ENCODE measurements at places on chromosomes 3 and 15.

GRCh38 chr3:47612178-47612577 lies 33.5 kb upstream of the CSPG5 start:
- no peak for DNase-seq

GRCh38 chr15:48388016-48388851 lies 57.0 kb downstream of the DUT start:
- no peak for DNase-seq

- DNase-seq, result no peak
Observed at GRCh38 chr3:171541647-171542046, 81.4 kb upstream of the TNIK start.

GRCh38 chr3:195580744-195581443 lies 2.8 kb downstream of the APOD start:
- DNase-seq, result no peak

- no peak for DNase-seq
Observed at GRCh38 chr3:166446291-166446690, 609.1 kb upstream of the BCHE start.

DNA sequence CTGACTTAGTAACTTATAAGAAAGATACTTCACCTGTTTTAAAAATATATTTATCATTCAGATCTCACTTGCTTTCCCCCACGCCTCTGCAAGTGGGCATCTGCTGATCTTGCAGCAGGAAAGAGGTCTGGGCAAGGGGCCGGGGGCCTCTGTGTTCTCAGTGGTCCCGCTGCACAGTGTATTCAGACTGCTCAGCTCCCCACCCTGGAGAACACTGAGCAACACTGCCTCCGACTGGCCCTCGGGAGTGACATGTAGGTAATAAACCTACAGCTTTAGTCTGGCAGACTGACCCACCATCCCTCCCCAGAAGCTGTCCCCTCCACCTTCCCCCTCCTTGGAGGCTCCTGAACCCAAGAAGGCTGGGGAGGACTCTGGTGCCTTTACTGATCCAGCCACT lies 43.8 kb downstream of the GABRB3 start:
- no peak for DNase-seq

- peak; percentile 21 for DNase-seq
Observed at GRCh38 chr3:191476066-191476772, 15.3 kb downstream of the PYDC2 start.

DNA sequence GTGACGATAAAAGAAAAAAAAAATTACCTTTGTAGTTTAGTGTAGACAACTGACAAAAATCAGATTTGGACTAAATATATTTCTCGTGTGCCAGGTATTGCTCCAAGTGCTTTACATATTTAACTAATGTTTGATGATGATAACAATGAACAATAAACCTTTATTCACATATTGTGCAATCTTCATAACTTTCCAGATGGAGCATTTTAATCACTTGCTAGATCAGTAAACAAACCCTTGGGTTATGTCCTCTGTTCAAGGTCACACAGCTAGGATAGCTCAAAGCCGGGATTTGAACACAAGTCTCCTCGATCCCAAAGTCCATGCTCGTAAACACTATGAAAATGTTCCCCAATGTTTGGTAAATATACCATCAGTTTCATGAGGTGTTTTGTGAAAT lies 14.5 kb downstream of the NCEH1 start:
- DNase-seq, result no peak

DNA sequence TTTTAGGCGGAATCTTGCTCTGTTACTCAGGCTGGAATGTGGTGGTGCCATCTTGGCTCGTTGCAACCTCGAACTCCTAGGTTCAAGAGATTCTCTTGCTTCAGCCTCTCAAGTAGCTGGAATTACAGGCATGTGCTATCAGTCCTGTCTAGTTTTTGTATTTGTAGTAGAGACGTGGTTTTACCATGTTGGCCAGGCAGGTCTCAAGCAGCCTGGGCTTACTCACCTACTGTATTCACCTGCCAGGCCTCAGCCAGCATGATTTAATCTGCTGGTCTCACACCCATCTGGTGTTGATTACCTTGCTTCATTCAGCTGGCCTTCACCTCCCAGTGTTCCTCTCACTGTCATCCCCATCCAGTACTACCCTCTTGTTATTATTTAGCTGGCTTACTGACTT lies 102.0 kb downstream of the IL12A start:
- no peak for DNase-seq

GRCh38 chr3:34864011-34864410 lies 775.3 kb upstream of the ARPP21 start:
- DNase-seq, result no peak

DNA sequence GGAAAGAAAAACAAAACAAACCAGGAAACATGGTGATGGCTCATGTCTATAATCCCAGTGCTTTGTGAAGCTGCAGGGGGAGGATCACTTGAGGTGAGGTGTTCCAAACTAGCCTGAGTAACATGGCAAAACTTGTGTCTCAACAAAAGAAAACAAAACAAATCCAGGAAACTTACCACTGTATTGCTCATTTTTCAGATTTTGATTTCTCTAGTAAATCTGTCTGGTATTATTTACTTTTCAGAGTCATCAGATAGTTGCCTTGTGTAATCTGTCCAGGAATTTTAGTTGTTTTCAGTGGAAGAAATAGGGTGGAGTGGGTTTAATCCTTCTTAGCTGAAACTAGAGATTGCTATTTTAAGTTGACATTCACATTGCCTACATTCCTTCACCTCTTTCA lies 91.8 kb upstream of the ALCAM start:
- no peak for DNase-seq

DNA sequence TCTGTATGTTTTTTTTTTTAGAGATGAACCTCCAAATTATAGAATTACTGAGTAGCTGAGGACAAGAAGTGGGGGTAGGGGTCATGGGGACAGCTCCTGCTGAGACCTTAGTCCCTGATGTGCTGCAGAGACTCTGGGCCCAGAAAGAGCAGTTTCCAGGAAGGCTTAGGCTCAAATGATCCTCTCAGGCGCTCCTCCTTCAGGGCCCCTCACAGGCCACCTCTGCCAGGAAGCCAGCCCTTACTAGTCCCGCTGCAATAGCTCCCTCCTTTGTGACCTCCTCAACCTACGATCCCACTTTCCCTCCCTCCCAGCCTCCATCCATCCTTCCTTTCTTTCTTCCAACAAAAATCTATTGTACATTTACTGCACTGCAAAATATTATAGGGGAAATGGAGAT lies 24.6 kb downstream of the SLC28A1 start:
- DNase-seq, result no peak

DNA sequence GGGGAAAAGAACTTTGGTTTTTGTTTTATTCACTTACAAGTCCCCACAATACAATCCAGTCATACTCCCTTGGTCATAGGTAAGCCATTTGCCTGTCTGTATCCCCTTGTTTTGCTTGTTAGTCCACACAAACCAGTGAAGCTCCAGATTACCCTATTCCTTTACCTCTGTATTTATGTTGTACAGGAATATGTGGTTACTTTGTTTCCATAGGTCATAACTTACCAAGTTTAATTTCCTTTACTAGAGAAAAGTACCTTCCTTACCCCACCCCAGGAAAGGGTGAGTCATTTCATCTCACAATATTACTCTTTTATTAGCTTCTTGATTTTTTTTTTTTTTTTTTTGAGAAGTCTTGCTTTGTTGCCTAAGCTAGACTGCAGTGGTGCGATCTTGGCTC lies 113.4 kb upstream of the LRRFIP2 start:
- no peak for DNase-seq

GRCh38 chr3:14549256-14549919 lies 9.2 kb upstream of the GRIP2 start:
- DNase-seq, result no peak

DNA sequence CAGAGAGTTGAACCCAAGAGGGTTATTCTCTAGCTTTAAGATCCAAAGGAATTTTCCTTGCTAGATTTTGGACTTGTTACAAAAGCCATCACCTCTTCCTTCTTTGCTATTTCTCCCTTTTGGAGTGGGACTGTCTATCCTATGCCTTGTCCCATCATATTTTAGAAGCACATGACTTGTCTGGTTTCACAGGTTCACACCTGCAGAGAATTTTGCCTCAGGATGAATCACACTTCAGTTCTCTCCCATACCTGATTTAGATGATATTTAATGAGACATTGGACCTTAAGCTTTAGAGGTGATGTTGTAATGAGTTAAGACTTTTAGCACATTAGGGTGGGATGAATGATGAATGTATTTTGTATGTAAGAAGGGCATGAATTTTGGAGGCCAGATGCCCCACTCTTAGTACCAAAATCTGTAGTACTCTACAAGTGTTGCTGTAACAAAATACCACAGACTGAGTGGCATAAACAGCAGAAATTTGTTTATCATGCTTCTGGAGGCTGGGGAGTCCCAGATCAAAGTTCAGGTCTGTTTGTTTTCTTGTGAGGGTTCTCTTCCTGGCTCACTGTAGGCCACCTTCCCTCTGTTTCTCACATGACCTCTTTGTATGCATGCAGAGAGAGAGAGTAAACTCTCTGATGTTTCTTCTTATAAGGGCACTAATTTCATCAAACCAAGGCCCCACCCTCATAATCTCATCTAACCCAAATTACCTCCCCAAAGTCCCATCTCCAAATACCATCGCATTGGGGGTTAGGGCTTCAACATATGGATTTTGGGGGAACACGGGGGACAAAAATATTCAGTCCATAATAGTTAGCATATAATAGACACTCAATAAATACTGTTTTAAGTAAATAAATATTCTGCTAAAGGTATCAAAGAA lies 10.0 kb downstream of the LNP1 start:
- DNase-seq, result no peak

GRCh38 chr15:28955993-28956421 lies 70.2 kb downstream of the APBA2 start:
- DNase-seq, result no peak

DNA sequence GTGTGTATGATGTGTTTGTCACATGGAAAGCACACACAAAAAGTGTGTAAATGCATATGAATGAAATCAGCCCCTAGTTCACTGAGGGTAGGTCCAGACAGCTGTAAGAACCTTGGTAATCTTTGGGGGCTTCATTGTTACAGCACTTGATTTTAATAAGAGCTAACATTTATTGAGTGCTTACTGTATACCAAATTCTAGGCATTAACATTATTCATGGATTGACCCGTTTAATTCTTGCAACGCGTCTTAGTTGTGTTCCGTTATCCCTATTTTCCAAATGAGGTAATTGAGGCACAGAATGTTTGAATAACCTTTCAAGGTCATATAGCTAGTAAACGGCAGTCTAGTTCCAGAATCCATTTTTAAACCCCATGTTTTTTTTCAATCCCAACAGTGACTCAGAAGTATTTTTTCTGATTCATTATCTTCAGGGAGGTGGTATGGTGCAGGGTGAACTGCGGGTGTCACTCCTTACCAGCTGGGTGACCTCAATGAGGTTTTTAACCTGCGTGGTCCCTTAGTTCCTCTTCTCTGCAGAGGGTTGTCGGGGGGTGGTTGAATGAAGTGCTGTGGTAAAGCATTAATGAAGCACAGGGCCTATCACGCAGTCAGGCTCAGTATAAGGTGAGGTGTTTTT lies 14.2 kb downstream of the RAB8B start:
- no peak for DNase-seq

DNA sequence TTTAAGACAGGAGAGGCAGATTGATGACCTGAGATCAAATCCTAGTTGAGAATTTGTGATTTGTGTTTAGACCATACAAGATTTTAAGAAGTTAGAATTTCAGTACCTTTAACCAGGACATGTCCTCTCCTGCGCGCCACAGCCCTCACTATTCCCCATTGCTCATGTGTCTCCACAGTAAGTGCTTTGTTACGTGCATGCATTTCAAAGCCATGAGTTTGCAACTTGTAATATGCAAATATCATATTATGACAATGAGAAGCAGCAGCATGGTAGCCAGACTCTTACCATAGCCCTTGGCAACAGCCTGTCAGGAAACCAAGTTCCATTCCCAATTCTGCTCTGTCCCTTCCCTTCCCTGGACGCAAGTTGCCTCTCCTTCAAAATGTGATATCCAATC lies 73.3 kb upstream of the ATP13A5 start:
- DNase-seq, result no peak

GRCh38 chr3:42014921-42015533 lies 53.1 kb upstream of the ULK4 start:
- DNase-seq, result peak; percentile 68

DNA sequence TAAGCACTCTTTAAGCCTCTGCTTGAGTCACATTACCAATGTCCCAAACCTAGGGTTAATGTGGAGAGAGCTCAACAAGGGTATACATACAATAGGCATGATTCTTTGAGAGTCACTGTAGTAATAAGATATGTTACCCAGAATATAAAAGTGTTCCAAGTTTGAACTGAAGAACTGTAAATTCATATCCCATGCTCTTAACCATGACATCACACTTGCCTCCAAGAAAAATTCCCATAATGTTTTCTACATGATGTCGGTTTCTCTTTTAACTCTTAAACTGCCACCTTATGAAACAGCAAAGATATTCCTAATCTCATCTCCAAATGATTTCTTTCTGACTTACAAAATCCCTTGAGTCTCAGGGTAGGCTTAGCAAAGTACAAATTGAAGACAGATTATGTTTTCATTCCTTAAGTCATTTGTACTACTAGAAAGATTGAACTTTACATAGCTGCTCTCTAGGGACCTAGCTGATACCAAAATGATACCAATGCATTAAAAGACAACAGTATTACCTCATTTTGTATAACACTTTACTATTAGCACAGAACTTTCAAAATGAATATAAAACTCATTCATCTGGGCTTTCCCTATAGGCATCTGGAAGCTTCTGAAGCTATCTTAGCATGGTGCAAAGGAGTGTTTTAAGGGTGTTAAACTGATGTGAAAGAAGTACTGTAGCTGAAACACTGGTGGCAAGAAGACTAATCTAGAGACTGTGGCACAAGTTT lies 127.1 kb downstream of the KCNMB2 start:
- no peak for DNase-seq

DNA sequence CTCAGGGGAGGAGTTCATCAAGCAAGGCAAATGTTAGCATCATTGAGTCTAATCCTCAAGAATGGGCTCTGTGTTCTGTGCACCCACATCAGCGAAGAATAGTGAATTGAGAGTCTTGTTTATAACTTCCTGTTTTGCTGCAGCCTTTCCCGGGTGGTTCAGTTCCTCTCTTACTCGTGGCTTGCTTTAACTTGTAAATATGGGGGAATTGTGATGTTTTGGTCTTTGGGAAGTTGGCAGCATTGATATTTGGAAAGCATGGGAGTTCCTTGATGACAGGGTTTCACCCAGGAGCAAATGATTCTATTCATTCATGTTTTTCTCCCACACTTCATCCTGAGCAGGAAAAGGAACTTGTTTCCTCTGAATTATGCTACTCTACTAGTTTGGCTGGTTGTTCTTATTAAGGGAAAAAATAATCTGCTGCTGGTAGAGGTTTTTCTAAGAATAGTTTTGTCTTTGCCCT lies 40.4 kb downstream of the GPD1L start:
- peak; percentile 39 for DNase-seq

- no peak for DNase-seq
Observed at GRCh38 chr3:183290216-183290615, 37.2 kb downstream of the B3GNT5 start.

DNA sequence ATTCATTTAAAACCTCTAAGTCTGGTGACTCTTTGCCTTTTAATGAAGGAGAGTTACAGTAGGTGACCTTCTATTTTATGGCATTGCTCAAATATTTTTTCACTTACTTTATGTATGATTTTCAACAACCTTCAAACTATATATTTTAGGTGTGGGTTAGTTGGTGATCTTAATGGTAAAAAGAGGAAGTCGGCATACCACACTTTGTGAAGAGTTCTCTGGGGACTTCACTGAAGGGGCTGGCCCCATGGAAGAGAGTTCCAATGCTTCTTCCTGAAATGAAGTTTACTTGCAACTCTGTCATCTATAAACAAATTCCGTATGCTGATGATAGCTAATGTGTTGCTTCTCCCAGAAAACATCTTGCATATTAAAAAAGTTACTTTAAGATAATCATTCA lies 647.0 kb upstream of the SGO1 start:
- DNase-seq, result no peak
